Chondrocyte (in vitro differentiated cells): ENCODE measurements at places on chromosomes 6 and 20. TPM values are rescaled to one million over a fixed set of nuclear protein-coding genes. Genes with fewer than 3 reads are reported as not detected.
A peak's percentile ranks its signal among the peaks of the same experiment; 100 is the strongest.

DNA sequence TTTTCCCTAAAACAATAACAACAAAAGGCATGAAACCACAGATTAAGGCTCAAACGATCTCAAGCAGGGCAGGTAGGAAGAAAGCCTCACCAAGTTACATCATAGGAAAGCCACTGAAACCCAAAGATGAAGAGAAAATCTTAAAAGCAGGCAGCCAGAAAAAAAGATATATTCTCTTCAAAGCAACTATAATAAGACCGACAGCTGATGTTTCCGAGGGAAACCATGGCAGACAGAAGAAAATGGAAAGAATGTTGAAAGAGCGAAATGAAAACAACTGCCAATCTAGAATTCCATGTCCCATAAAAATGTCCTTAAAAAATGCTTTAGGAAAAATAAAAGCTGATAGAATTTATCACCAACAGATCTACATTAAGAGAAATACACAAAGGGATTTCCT, 161.5 kb upstream of the THBS2 start:
- peaks cover 8% of the 10 kb centered on the region for H3K36me3 ChIP-seq
- no peak overlapping the region for H3K4me3 ChIP-seq
- no peaks in the 10 kb centered on the region for H3K27me3 ChIP-seq
- DNase-seq: no peak

GRCh38 chr20:34891166-34892062, 15.0 kb downstream of the ACSS2 start:
- no peaks in the 10 kb centered on the region for H3K27me3 ChIP-seq
- no peak overlapping the region for H3K4me3 ChIP-seq
- peaks cover 13% of the 10 kb centered on the region for H3K4me1 ChIP-seq
- no peak for DNase-seq
- peaks cover 16% of the 10 kb centered on the region for H3K36me3 ChIP-seq

DNA sequence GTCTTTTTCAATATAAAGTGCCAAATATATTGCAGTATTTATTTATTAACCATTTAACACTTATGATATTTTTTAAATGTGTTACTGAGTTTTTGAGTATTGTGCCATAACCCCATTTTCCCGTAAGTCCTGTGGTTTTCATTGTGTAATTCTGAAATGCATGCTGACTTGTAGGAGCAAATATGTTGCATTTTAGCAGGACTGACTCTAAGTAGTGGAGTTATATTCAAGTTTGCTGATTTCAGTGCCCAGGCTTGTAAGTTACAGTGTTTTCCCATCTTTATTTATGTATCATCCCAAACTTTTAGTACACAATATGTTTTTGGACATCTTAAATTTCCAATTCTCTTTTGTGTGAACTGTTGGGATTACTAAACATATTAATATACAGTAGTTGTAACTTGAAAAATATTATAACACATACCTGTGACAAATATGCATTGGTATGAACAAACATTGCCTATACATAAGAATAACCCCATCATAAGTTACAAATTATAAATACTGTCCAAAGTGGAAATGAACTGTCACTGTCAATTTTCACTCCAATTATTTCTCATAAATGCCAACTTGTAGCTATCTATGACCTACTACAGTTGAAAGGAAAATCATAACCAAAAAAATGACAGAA, 179.3 kb upstream of the RUNX2 start:
- no peak overlapping the region for H3K27ac ChIP-seq
- no peak overlapping the region for H3K4me3 ChIP-seq
- H3K4me1 ChIP-seq: no peaks in the 10 kb centered on the region
- H3K27me3 ChIP-seq: no peaks in the 10 kb centered on the region

GRCh38 chr6:6844530-6844929, 256.0 kb downstream of the LY86 start:
- no peak overlapping the region for H3K4me3 ChIP-seq
- H3K36me3 ChIP-seq: no peaks in the 10 kb centered on the region

- no peak overlapping the region for H3K27ac ChIP-seq
- no peak for DNase-seq
- no peak overlapping the region for H3K4me3 ChIP-seq
- peaks cover 42% of the 10 kb centered on the region for H3K4me1 ChIP-seq
- H3K27me3 ChIP-seq: no peaks in the 10 kb centered on the region
Observed at GRCh38 chr6:137874204-137875057, 7.4 kb downstream of the TNFAIP3 start.

DNA sequence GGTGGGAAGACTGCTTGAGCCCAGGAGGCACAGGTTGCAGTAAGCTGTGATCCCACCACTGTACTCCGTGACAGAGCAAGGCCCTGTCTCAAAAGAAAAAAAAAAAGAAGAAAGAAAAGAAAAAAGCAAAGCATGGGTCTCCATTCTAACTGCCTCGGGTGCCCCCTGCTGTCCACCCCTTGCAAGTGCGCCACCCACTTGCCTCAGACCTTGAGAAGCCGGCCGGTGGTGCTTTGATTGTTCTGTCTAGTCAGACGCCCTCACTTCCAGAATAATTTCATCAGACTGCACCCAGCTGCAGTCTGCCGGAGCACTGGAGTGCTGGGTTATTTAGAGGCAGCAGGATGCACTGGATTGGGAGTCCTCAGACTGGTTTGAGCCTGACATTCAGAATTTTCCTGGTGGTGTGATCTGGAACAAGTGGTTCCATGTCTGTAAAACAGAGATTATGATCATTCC, 17.6 kb upstream of the TM9SF4 start:
- DNase-seq: no peak
- no peaks in the 10 kb centered on the region for H3K36me3 ChIP-seq
- peaks cover 5% of the 10 kb centered on the region for H3K4me1 ChIP-seq

DNA sequence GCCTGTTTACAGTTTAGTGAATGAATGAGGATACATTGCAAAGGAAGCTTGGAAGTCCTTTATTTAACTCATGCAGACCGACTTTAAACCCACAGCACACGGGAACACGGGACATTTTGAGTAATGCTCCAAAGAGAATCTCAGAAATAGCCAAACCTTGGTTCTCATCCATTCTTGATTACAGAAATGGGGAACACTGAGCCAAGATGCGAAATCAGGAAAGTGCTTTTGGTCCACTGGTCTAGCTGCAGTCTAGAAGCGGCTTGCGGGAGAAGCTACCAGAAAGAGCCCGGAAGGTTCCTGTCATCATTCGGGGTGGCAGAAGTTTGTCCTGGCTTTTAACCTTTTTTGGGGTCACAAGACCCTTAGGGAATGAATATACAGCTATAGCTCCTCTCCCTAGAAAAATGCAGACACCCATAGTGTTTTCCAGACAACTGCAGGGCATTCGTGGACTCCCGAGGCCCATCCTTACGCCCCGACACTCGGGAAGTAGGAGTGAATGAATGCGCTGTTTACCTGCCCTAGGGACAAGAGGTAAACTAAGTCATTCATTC, 475 bp upstream of the TMEM181 start:
- H3K27ac ChIP-seq: peak overlapping the region; percentile 41
- H3K4me3 ChIP-seq: peak overlapping the region; percentile 46
- H3K36me3 ChIP-seq: no peaks in the 10 kb centered on the region
- H3K27me3 ChIP-seq: no peaks in the 10 kb centered on the region

DNA sequence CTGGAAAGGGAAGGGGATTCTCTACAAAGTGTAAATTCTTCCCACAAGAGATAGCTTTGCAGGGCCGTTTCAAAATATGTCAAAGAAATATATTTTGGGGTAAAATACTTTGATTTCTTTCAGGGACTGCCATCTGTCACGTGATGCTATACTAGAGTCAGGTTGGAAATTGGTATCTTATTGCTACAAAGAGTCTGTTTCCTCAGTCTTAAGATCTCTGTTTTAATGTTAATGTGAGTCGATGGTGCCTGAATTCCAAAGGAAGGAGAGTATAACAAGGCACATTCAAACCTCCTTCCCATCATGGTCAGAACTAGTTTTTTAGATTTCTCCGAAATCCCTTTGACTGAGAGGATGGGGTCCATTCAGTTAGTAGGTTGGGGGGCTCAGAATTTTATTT, 36.3 kb upstream of the PDE7B start:
- no peaks in the 10 kb centered on the region for H3K27me3 ChIP-seq
- H3K36me3 ChIP-seq: peaks cover 2% of the 10 kb centered on the region
- no peak overlapping the region for H3K4me3 ChIP-seq
- peaks cover 12% of the 10 kb centered on the region for H3K4me1 ChIP-seq
- no peak for DNase-seq

GRCh38 chr6:134161041-134161440, 108.6 kb upstream of the SLC2A12 start:
- H3K27ac ChIP-seq: no peak overlapping the region
- H3K4me3 ChIP-seq: no peak overlapping the region
- no peaks in the 10 kb centered on the region for H3K36me3 ChIP-seq
- DNase-seq: no peak
- H3K4me1 ChIP-seq: peaks cover 7% of the 10 kb centered on the region
- no peaks in the 10 kb centered on the region for H3K27me3 ChIP-seq

DNA sequence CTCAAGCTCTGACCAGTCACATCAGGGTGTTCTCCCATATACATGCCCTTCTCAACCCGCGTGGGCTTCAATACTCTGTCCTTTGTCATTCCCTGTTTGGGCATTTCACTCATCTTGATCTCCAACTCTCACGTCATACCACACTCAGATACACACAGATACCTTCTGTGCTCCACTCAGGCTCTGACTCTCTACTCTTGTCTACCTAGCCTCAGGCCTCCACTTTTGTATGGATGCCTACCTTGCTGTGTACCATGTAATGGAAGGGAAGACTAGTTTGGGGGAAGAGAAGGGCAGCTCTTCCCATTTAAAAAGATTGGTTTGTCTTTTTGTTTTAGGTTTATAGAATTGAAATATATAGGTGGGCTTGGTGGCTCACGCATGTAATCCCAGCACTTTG, 48.6 kb downstream of the ASXL1 start:
- peaks cover 15% of the 10 kb centered on the region for H3K36me3 ChIP-seq
- H3K27ac ChIP-seq: no peak overlapping the region
- H3K27me3 ChIP-seq: no peaks in the 10 kb centered on the region
- peaks cover 3% of the 10 kb centered on the region for H3K4me1 ChIP-seq
- no peak overlapping the region for H3K4me3 ChIP-seq

DNA sequence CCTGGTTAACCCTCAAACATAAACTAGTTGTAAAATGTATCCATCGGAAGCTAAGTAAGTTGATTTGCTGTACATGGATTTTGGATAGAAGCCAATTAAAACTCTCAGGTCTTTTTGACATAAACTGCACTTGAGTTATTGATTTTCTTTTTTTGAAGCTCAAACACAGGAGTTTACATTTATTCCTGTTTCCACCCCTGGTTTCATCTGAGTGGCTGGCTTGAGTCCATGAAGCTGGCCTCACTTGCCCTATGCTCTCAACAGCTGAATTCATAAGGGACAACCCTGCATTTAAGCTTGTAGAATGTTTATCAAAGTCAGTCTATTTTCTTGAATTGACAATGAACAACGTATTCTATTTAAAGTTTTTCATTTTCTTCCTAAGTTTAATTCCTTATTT, 58.1 kb upstream of the PLEKHG1 start:
- peaks cover 14% of the 10 kb centered on the region for H3K27me3 ChIP-seq
- no peak overlapping the region for H3K27ac ChIP-seq
- H3K4me3 ChIP-seq: no peak overlapping the region
- DNase-seq: no peak
- no peaks in the 10 kb centered on the region for H3K4me1 ChIP-seq
- peaks cover 4% of the 10 kb centered on the region for H3K36me3 ChIP-seq

DNA sequence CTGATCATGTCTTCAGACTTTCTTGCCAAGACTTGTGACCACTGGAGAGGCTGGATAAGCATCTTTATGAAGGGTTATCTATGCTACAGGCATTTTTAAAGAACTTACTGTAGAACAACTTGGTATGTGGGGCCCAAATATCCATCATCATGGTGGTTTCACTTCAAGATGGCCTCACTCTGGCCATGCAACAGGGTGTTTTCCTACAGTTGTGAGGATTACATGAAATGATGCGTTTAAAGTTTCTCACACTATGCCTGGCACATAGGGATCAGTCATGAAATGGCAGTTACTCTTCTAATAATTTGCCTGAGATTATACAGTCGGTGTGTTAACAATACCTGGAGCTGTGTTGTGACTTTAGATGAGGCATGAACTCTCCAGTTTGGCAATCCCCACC, 13.0 kb downstream of the SLC2A10 start:
- no peak overlapping the region for H3K27ac ChIP-seq
- H3K27me3 ChIP-seq: no peaks in the 10 kb centered on the region
- DNase-seq: no peak
- H3K4me3 ChIP-seq: no peak overlapping the region
- peaks cover 7% of the 10 kb centered on the region for H3K4me1 ChIP-seq
- H3K36me3 ChIP-seq: peaks cover 27% of the 10 kb centered on the region

GRCh38 chr6:40803897-40804702, 216.9 kb upstream of the LRFN2 start:
- H3K4me1 ChIP-seq: no peaks in the 10 kb centered on the region
- no peak for DNase-seq
- no peak overlapping the region for H3K4me3 ChIP-seq
- H3K36me3 ChIP-seq: no peaks in the 10 kb centered on the region
- no peak overlapping the region for H3K27ac ChIP-seq

DNA sequence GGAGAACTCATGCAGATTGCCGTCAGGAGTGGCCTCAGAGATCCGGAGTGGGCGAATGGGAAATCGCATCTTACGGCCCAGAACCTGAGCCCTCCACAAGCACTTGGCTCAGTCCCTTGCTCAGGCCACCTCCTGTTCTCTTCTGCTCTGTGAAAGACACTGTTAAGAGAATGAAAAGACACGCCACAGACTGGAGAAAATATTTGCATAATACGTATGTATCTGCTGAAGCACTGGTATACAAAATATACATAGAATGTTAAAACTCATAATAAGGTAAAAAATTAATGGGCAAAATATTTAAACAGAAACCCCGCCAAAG, 838 bp upstream of the POM121L2 start:
- peaks cover 10% of the 10 kb centered on the region for H3K4me1 ChIP-seq
- no peak overlapping the region for H3K27ac ChIP-seq
- H3K4me3 ChIP-seq: peak overlapping the region; percentile 80
- H3K27me3 ChIP-seq: peaks cover 54% of the 10 kb centered on the region
- no peak for DNase-seq

DNA sequence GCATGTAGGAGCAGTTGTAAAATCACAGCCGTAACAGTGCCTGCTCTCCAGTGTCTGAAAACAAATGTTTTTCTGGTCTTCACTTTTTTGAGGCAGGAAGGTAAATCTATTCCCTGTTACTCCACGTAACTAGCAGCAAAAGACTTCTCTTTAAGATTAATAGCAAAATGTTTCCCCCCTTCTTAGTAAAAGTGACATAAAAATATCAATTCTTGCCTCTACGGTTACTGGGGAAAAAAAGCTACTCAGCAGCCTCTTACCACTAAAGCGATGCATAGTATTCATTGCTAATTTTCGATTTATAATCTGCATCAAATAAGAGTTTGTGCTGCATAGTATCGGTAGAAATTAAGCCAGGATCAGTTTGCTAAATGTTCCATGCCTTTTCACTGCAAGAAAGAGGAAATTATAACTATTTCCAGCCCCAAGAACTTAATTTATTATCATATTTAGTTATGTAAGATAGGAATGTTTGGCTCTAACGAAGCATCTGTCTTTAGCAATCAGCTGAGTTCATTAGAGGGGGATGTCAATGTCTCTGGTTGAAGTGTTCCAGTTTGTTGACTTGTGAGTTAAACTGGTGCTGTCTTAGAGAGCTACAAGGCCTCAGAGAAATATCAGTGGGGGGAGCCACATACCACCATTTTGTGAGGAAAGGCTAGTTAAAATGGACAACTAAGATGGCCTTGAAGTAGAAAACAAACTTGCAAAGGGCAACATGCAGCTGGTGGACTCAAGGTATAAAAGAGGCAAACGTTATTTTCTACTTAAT, 617 bp upstream of the TSPYL1 start:
- no peak for DNase-seq
- H3K27me3 ChIP-seq: no peaks in the 10 kb centered on the region
- peaks cover 13% of the 10 kb centered on the region for H3K36me3 ChIP-seq
- H3K4me3 ChIP-seq: peak overlapping the region; percentile 99

ZBTB46 gene
- 5.9 to 8.3 TPM (median 6.0 TPM) in 3 replicates for total RNA-seq

ZNF337 gene
- 10.7 to 12.0 TPM (median 11.2 TPM) in 3 replicates for total RNA-seq

NEURL2 gene
- total RNA-seq: 1.8 to 3.0 TPM (median 2.7 TPM) in 3 replicates
